GM19239 (cell line): ENCODE measurements at places on chromosomes 2 and 18.

DNA sequence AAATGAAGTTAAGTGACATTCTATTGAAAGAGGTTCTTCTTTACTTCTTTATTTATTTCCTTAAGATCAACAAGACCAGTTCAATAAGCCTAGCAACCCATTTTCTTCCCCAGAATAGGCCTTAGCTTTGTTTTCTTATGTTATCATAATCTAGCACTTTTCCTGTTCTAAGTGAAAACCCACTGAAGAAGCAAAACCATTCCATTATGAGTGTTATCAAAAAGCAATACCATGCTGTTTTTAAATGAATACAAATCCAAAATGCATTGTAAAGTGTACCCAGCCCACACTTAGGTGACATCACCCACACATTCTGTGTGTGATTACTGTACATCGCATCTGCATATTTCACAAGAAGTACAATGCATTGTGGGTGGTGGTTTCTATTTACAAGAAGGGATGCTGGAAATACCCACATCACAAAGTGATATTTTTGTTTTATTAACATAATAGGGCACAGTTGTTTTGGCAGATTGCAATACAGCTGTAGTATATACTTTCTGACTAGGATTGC is 679.5 kb downstream of the KCNJ3 start:
- DNase-seq, result no peak

GRCh38 chr18:71998547-71999097 is 545.5 kb downstream of the CBLN2 start:
- no peak for DNase-seq

GRCh38 chr2:127448526-127448925 is 30.3 kb downstream of the PROC start:
- DNase-seq, result no peak

DNA sequence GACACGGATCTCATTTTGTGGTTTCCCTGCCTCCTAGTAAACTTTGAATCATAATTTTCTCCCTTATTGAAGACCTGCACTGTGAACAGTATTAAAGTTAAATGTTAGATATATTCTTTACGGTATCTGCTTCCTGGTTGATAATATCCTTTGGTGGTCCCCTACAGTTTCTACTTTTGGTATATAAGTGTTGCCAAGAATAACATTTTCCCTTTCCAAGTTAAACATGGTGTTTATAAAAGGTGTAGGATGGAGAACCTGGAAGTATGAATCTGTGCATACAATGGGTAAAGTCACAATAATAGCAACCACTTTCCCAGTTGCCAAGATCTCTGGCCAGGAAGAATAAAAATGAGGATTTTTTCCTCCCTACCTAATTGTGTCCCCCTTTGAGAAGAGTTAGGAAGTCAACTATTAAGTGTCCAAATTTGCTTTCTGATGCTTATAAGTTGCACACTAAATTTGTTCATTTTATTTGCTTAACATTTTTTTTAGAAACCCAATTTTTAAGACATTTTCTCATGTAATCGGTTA is 201.0 kb upstream of the STK17B start:
- no peak for DNase-seq
